ENCODE measurements at places on chromosomes 2 and 18. TPM values are rescaled to one million over a fixed set of nuclear protein-coding genes. Genes with fewer than 3 reads are reported as not detected.
A peak's percentile ranks its signal among the peaks of the same experiment; 100 is the strongest.

Gene NCKAP1
- 162 TPM for total RNA-seq

Gene SAG
- not detected for total RNA-seq

Gene ABCB11
- not detected for total RNA-seq

Gene IL36RN
- 0.19 TPM for total RNA-seq

DNA sequence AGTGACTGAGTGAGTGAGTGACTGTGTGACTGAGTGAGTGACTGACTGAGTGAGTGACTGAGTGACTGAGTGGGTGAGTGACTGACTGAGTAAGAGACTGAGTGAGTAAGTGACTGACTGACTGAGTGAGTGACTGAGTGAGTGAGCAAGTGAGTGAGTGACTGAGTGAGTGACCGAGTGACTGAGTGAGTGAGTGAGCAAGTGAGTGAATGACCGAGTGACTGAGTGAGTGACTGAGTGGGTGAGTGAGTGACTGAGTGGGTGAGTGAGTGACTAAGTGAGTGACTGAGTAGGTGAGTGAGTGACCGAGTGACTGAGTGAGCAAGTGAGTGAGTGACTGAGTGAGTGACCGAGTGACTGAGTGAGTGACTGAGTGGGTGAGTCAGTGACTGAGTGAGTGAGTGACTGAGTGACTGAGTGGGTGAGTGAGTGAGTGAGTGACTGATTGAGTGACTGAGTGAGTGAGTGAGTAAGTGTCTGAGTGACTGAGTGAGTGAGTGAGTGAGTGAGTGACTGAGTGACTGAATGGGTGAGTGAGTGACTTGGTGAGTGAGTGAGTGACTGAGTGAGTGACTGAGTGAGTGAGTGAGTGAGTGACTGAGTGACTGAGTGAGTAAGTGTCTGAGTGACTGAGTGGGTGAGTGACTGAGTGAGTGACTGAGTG lies 13.3 kb downstream of the MAL start:
- no peak for DNase-seq
- H3K4me1 ChIP-seq: no peaks in the 10 kb centered on the region
- H3K36me3 ChIP-seq: no peaks in the 10 kb centered on the region
- H3K27ac ChIP-seq: no peak overlapping the region
- no peak overlapping the region for H3K4me3 ChIP-seq

DNA sequence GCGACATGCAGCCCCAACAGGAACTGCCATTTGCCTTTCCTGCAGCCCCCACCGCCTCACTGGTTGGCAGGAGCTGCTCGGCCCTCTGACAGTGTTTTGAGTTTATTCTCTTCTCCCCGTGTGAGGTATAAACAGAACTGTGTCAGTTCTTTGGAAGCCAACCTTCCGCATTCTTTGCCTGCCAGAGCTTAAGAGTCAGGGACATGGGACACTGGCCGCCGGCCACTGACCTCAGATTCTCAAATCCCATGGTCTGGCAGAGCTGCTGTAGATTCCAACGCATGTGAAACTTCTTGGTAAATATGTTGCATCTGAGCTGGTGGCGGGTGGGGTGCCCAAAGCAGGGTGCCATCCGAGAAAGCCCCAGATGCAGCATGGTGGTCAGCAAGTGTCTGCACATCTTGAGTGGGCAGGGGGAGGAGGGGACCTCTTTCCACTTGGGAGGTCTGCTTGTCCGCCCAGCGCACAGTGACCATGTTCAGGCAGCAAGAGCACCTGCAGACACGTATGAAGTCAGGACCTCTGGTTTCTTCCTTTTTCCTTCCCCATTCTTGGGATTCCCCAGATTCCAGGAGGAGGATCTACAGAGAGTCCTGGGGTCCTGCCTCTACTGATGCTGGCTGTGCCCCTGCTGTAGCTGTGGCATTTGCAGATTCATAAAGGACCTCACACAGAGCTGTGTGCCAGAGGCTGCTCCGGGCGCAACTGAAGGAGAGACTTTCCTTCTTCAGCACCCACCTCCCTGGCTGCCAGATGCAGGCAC lies 23.8 kb downstream of the ASB18 start:
- DNase-seq: no peak
- H3K27me3 ChIP-seq: no peaks in the 10 kb centered on the region
- no peaks in the 10 kb centered on the region for H3K36me3 ChIP-seq

- H3K27ac ChIP-seq: no peak overlapping the region
- peak; percentile 69 for DNase-seq
- no peaks in the 10 kb centered on the region for H3K36me3 ChIP-seq
- H3K27me3 ChIP-seq: no peaks in the 10 kb centered on the region
- no peak overlapping the region for H3K4me3 ChIP-seq
- no peaks in the 10 kb centered on the region for H3K4me1 ChIP-seq
Measured at GRCh38 chr2:28821295-28821958, 10.8 kb downstream of the SPDYA start.

- 0 out of 2 replicates have a peak, but pooled peaks cover 1% of the 10 kb centered on the region for H3K36me3 ChIP-seq
- H3K4me3 ChIP-seq: no peak overlapping the region
- DNase-seq: no peak
- peaks cover 11% of the 10 kb centered on the region for H3K4me1 ChIP-seq
- no peak overlapping the region for H3K27ac ChIP-seq
- no peaks in the 10 kb centered on the region for H3K27me3 ChIP-seq
Measured at GRCh38 chr2:221568299-221568698, 3.8 kb downstream of the EPHA4 start.

GRCh38 chr2:194320520-194320919 lies 1336.5 kb upstream of the SLC39A10 start:
- H3K27ac ChIP-seq: no peak overlapping the region
- no peaks in the 10 kb centered on the region for H3K36me3 ChIP-seq
- no peak for DNase-seq
- H3K4me3 ChIP-seq: no peak overlapping the region
- no peaks in the 10 kb centered on the region for H3K27me3 ChIP-seq

GRCh38 chr2:34664266-34664665 lies 1065.2 kb upstream of the FAM98A start:
- no peaks in the 10 kb centered on the region for H3K4me1 ChIP-seq
- no peaks in the 10 kb centered on the region for H3K27me3 ChIP-seq
- no peak overlapping the region for H3K4me3 ChIP-seq
- no peak overlapping the region for H3K27ac ChIP-seq
- no peaks in the 10 kb centered on the region for H3K36me3 ChIP-seq
- no peak for DNase-seq

DNA sequence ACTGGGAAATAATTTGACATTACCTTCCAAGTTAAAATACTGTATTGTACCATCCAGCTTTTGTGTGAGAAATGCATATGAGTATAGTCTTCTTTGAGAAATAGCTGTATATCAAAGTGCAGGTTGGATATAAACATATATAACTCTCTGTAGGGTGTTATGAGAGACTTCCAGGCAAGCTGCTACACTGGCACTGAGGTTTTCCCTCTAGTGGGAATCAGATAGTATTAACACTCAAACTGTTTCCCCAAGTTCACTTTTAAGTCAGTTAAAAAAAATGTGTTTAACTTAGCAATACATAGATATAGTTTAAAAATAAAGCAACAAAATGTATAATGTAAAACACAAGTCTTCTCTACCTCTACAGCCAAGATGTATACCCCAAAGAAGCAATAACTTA lies 368.4 kb upstream of the SLC8A1 start:
- no peaks in the 10 kb centered on the region for H3K4me1 ChIP-seq
- H3K4me3 ChIP-seq: no peak overlapping the region
- no peaks in the 10 kb centered on the region for H3K36me3 ChIP-seq
- no peak overlapping the region for H3K27ac ChIP-seq
- H3K27me3 ChIP-seq: no peaks in the 10 kb centered on the region
- DNase-seq: no peak

All from Caco-2 (cell line).